Transverse colon (tissue), 4 donors: ENCODE measurements at places on chromosomes 2 and 18.
A peak's percentile ranks its signal among the peaks of the same experiment; 100 is the strongest.

GRCh38 chr18:24543795-24544498 lies 83.5 kb downstream of the HRH4 start:
- DNase-seq, result no peak

DNA sequence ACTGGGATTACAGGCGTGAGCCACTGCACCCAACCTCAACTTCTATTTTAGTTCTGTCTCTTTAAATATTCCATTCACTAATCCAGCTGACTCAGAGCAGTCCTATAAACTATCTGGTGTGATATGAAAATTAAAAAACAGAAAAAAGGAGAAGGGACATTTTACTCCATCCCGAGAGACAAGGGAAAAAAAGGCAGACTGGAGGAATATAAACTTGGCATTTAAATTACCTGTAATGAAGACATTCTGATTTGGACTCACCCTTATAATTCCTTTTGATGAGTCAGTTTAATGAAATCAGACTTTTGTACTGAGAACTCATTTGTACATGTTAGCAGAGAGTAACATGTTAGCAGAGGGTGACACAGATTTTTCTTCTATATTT lies 74.8 kb upstream of the RIOK3 start:
- no peak for DNase-seq

DNA sequence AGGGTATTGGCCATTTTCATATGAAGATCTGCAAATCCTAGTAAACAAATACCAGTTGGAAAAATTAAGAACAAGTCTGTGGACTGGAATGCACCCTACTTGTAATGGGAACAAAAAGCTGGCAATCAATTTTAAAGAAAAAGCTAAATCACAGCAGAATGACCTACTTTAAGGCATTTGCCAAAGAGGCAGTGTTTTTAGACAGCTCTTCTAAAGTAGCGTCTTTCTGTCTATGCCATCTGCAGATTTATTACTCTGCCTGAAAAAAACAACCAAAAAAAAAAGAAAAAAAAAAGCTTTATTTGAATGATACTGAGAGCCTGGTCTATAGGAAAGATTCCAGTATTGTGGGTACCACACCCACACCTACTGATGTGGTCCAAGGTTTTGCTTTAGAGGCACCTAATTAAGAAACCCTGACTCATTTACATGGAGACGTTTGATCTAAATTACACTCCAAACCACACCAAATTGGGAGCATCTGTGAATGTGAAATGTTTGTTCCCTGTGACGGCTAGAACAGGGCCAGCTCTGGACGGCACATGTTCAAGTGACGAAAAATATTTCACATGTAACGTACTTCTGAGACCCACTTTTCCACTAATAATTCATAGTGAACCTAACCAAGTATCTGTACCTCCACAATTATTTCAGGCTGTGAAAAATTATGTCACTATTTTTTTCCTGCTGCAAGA lies 597.1 kb downstream of the ARHGAP15 start:
- no peak for DNase-seq

DNA sequence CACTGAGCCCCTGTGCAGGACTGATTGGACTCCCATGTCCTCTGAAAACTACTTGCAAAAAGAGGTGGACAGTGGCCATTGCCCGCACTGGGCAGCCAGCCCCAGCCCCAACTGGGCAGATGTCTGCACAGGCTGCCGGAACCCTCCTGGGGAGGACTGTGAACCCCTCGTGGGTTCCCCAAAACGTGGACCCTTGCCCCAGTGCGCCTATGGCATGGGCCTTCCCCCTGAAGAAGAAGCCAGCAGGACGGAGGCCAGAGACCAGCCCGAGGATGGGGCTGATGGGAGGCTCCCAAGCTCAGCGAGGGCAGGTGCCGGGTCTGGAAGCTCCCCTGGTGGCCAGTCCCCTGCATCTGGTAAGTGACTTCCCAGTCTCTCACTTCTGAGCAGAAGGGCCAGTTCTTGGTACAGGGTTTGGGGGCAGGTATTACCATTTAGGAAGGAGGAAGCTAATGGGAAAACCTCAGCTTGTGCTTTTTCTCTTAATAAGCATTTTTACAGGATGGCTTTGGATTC lies 44.1 kb downstream of the TNFRSF11A start:
- no peak for DNase-seq

- DNase-seq, result peak; percentile 42
These were observed 2.2 kb downstream of the DSG2 start for GRCh38 chr18:31500051-31500688.

DNA sequence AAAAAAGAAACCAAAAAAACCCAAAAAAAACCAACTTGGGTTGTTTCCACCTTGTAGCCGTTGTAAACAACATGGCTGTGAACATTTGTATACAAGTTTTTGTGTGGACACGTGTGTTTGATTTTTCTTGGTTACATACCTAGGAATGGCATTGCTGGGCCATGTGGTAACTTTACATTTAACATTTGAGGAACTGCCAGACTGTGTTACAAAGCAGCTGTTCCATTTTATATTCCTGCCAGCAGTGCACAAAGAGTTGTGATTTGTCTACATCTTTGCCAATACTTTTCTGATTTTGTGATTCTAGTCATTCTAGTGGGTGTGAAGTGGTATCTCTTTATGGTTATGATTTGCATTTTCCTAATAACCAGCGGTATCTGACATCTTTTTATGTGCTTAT lies 22.5 kb downstream of the LPIN1 start:
- DNase-seq, result no peak

GRCh38 chr2:23114299-23114698 lies 270.7 kb upstream of the KLHL29 start:
- DNase-seq, result no peak

DNA sequence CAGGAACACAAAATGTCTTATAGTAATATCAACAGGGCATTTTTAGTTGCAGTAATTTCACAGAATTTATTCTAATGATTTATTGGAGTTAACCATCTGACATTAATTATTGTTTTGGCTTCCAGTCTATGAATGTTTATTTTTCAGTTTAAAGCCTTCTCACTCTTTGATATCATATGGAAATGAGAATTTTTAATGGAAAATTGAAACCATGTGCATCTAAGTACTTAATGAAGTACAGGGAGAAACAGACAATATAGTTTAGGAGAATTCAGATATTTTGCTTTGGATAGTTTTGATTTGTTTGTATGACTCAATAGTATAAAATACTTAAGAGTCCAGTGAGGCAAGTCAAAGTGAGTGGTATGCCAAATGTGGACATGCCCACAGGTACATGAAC lies 126.1 kb downstream of the OLA1 start:
- DNase-seq, result no peak

DNA sequence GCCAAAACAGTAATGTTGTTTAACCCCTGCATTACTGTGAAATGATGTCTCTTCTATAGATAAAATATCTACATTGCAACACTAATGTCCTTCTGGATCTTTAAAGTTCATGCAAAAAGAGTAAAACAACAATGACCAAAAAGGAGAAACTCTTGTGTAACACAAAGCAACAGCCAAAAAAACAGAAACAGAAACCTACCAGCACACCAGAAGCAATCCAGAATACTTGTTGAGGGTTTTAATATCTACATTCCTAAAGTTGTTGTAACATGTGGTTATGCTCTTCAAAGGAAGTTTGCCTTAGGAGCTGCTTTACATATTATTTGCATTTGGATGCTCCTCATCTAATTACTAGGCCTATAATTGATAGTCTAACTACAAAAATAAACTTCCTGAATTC lies 157.2 kb downstream of the BABAM2 start:
- no peak for DNase-seq

GRCh38 chr18:65988386-65988785 lies 237.6 kb downstream of the CDH7 start:
- no peak for DNase-seq

GRCh38 chr18:60053747-60054304 lies 154.0 kb downstream of the PMAIP1 start:
- DNase-seq, result no peak

DNA sequence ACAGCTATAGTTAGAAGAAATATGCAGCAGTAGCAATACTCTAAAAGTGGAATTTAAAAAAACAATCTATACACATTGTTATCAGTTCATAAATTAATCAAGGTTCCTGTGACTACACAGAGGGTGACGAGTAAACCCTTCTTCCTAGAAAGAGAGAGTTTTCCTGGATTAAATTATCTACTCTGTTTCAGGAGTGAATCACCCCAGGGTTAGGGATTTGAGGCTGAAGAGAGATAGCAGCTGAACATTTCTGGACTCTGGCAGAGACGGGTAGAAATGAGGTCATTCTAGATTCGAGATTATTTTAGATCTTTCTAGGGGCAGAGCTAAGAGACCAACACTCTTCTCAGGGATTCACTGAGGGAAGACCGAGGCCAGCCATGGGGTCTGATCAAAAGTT lies 38.8 kb upstream of the PMAIP1 start:
- no peak for DNase-seq

DNA sequence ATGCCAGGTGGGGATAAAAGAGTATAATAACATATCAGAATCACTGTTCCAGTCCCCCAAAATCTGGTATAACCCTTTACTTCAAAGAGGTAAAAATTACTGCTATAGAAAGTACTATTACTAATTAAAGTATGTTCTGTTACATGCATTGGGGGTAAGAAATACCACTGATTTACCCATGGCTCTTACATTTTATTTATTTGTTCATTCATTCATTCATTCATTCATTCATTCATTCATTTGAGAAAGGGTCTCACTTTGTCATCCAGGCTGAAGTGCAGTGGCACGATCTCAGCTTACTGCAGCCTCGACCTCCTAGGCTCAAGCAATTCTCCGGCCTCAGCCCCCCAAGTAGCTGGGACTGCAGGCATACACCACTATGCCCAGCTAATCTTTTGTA lies 74.4 kb downstream of the MBOAT2 start:
- no peak for DNase-seq

- DNase-seq, result no peak
These were observed 104.7 kb downstream of the FEZ2 start for GRCh38 chr2:36493306-36493705.

DNA sequence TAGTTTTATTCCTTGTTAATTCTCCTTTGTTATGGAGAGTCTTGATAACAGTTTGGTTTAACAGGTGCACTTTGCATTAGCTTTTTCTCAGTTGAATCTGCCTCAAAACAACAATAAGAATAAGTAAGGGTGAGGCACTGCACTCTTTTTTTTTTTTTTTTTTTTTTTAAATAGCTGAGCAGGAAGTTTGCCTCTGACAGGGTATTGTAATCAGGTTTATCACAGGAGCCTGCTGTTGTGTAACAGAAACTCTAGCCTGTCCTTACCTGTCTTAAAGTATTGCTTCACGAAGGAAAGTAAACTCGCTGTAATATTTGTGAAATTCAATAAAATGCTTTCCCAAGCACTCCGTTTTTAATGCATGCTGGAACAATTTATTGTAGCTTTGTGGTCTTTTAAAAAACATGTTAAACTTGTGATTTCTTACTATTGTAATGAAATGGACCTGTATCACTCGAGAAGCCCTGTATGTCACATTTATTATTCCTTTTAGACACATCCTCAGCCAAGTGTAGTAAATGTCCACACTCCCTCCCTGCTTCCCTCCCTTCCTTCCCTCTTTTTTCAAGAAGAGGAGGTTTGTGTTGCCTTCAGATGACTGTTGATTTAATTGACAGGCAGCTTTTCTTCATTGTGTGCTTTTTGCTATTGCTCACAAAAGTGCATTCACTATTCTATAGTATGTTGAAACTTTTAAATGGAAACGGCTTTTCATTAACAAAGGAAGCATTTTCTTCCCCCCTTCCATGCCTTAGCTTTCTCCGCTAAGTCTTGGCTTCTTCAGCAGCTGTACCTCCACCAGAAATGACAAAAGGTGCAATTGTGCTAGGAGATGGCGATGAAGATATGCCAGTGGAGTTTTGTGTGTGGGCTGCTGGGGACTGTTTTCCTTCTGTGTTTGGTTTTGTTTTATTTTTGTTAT lies 52.7 kb downstream of the TAF1B start:
- no peak for DNase-seq

- no peak for DNase-seq
These were observed 9.1 kb downstream of the LCLAT1 start for GRCh38 chr2:30456106-30456505.

GRCh38 chr2:114499101-114499500 lies 56.7 kb downstream of the DPP10 start:
- no peak for DNase-seq

GRCh38 chr2:45340318-45340717 lies 270.7 kb downstream of the SRBD1 start:
- no peak for DNase-seq

DNA sequence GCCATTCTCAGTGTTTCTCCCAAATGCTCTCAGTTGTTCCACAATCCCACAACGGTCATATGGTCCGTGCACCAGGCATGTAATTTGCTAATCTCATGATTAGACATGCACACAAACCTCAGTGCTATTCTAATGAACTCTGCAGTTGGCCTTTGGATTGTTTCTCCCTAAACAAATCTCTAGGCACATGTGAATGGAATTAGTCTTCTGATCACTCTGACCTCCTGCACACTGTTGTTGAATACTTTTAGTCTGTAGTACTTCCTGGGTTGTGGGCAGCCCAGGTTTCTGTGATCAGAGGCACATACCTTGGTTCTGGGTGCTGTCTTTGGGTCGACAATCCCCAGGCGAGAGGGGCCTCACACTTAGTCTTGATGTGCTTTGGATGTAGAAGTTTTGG lies 498.7 kb upstream of the SPRED2 start:
- no peak for DNase-seq

- peak; percentile 21 for DNase-seq
These were observed 28.8 kb upstream of the WDR75 start for GRCh38 chr2:189412330-189412953.

DNA sequence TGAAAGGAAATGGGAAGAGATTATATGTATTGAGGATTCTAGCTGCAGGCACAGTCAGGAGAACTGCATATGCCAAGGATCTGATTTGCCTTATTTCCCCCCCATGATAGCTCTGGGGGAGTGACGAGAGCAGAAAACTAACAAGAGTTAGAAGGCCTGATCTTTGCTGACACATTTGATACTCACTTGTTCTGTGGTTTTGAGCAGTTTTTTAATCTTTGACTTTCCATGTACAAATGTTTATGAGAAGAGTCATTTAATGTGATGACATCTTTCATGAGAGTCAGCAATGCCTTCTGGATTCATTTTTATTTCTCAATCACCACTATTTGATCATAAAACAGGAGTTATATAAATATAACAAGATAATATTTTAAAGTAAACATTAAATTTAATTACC lies 12.7 kb upstream of the SERPINB7 start:
- no peak for DNase-seq

GRCh38 chr2:168920504-168921157 lies 19.5 kb downstream of the G6PC2 start:
- DNase-seq, result no peak

- DNase-seq, result no peak
These were observed 270.7 kb downstream of the FSIP2 start for GRCh38 chr2:186009341-186009740.

- no peak for DNase-seq
These were observed 136.9 kb upstream of the SPOPL start for GRCh38 chr2:138364554-138365162.

GRCh38 chr2:170812710-170813600 lies 3.7 kb upstream of the GAD1 start:
- DNase-seq, result no peak

DNA sequence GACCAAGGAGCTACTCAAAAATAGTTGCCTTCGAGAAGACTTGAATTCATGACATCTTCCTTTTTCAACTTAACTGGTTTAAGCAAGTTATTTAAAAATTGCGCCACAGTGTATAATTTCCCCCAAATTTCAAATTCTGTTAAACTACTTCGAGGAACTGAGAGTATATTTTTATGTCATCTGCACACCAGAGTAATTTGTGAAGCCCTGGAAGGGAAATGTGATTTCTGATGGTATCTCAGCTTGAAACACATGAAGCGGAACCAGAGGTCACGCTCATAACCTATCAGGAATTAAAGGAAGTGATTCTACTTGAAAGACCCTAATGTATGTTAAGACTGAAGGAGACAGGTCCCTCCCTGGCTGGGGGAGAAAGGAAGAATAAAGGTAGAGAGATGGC lies 33.9 kb upstream of the DARS1 start:
- DNase-seq, result no peak
